HT1080 (cell line): ENCODE measurements at places on chromosomes 3 and 15.

DNA sequence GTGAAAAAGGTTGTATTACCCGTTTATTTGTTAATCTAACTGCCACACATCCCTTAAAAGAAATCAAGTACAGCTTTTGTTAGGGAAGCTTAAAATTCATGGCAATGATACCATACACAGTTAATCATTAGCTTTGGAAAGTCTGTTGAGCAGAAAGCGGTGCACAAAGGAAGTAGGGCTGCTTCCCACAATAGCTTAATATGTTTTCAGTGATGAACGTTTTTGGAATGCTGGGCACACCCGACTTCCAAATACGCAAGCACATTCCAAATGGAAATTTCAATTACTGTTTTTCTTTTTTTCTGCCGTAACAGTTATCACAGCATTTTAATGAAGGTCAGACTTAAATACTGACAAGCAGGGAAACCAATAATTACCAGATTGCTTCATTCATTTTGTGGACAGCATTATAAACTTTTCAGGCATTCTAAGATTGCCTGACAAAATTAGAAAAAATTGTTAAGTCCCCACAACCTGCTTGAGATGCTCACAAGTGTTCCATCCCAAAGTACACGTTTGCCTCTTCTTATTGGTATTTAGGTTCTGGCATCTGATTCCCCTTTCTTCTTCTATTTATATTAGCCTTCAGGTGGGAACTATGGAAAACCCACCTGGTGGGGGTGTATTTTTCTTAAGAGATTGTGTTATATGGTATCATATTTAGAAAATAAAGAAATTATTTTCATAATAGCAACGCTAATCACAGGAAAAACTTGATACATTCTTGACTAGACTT, 1.1 kb upstream of the ECT2 start:
- DNase-seq = peak; percentile 96

DNA sequence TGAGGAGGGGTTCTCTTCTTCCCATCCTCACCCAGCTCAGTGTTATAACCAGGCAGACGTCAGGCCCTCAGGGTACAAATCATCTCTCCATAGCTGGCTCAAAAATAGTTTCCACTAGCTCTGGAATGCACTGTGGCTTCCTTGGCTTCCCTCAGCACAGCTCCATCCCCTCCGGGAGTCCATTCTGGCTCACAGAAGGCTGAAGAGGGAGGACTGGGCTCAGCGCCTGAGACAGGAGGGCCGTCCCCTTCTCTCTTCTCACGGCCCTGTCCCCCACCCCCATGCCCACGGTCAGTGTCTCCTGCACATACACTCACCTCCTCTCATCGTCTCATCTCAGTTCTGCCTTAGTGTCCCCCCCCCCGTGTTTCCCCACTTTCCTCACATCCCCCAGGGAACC, 50.1 kb downstream of the UMPS start:
- DNase-seq = no peak

DNA sequence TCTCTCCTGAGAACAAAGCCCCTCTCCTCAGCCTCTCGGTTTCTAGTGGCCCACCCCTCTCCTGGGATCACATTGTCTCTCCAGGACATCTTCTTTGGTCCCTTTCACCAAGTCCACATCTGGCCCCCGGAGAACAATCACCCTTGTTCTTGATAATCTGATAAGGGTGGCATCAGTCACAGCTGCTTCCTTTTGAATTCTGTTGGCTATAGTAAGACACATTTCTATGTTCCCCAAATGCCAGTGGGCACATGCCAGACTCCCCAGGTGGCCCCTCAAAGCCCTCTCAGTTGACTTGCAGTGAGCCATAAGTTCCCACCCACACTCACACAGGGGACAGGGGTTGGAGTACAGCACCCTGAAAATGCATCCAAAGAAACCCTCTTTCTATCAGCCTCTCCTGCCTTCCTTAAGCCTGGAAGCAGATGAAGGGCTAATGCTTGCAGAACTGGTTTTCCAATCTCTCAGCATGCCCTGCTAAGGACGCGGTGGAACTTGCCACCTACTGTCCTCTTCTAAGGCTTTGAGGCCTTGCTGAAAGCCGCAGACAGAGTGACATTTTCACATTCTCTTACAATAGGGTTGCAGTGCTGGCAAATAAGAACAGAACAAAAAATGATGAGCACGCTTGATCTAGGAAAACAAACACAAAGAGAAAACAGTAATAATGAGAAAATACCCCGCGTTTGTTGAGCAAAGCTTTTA, 101.3 kb upstream of the SLCO3A1 start:
- no peak for DNase-seq

DNA sequence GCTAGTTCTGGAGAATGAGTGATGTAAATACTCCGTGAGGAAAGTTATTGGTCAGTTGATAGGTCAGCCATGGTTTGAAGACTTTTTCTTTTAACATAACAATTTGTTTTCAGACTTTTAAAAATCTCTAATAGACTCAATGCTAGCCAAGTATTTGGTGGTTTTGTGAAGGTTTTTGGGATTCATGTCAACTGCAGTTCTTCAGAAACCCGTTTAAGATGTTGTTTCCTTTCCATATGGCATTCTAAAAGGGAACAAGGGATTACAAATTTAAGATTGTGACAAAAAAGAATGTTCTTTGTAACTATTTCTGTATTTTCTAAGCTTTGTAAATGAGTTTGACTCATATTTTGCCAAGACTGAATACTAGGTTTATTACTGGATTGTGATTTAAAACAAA, 281.7 kb upstream of the COL8A1 start:
- no peak for DNase-seq

DNA sequence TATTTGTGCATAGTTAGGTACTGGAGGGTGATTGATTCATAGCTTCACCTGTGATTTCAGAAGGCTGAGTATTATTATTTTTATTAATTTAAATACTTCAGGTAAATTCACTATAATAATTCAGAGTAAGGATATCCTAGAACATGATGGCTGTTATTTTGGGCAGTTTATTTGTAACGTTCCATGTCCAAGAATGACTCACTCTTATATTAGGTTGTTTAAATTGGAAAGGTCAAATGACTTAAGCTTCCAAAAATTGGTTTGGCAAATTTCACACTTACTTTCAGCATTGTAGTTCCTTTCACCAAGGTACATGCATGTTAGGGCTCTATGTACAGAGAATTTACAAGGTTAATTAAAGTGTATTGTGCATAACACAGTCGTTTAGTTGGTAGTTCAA, 120.2 kb downstream of the EPHA3 start:
- DNase-seq = no peak

GRCh38 chr3:177411201-177411600, 213.9 kb upstream of the TBL1XR1 start:
- DNase-seq = no peak

DNA sequence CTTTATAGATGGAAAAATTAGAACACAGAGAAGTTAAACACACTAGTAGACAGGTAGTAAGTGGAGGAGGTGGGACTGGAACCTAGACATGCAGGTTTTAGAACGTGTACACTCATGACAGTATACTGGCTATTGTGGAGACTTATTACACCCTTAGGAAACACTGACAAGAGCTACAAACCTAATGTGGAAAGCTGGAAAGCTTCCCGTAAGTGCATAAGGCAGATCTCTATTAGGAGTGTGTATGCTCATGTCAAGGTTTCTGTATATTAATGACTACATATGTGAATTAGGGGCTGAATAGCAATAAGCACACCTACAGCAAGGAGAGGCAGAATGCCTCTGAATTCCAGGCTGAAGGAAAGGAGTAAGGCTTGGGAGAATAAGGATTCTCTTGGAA, 82.6 kb upstream of the SLC24A5 start:
- no peak for DNase-seq

DNA sequence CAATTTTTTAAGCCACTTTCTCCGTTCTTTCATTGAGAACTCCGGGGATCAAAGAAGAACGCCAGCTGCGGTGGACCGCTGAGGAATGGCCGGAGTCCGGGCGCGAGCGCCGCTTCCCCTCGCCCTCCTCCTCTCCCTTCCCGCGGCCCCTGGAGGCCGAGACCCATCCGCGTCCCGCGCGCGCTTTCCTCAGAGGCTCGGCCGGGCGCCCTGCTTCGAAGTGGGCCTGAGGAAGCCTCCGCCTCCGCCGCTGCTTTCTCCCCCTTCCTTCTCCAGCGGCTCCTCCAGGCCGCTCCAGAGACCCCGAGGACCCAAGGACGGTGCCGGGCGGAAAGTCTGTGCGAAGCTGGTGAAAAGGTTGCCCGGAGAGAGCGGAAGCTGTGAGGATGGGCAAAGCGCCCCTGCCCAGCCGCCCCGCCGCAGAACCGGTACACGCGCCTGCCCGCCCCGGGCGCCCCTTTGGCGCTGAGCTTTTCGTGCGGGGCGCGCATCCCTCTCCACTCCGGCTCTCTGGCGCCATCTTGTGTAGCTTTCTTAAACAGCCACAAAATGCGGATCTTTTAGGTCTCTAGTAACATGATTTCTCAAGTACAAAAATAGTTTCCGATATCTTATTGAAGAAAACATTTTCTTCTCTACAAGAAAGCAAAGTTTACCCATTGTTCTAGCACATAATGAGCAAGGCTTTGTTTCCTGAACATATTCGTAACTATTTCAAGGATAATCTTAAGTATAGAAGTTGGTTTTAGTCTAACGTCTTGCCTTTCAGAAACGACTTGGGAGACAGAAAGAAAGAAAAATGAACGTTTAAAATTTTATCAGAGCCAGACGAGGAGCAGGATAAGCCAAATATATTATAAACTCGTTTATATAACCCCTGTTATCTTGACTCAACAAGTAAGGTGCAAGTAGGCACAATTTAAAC, 59.2 kb upstream of the FAM174B start:
- peak; percentile 39 for DNase-seq

GRCh38 chr3:32820430-32820829, 2.6 kb downstream of the TRIM71 start:
- no peak for DNase-seq

DNA sequence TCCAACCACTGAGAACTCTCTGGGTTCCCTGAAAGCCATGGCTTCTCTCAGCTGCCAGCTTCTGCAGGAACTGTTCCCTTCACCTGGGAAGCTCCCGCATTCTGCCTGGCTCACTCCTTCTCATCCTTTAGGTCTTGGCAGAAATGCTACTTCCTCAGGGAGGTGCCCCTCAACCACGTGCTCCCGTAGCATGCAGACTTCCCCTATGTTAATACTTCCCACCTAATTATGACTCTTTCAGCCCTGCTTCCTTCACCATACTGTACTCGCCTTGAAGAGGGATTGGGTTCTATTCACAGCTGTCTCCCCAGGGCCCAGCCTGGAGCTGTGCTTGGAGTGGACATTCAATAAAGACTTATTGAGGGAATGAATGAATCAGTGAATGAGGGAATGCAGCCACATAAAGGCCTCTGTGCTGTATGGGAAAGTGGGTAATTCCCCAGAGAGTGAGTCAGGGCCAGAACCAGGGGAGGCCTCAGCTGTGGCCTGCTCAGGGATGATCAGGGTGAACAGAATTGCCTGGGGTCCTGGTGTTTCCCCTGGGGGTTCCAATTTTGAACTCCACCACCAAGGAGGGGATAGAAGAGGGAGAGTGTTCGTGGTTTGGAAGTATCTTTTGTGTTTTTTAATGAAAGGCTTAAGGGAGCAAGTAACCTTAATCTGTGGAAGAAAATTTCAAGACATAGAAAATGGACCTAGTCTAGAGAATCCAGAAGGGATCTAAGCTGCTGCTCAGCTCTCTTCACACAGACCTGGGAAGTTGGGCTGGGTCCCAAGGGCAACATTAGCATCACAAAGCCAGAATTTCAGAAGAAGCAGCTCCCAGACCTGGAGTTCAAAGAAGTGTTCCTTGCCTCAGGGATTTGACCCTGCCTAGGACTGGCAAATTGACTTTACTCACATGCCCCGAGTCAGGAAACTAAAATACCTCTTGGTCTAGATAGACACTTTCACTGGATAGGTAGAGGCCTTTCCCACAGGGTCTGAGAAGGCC, 14.6 kb upstream of the FAM107A start:
- peak; percentile 32 for DNase-seq

DNA sequence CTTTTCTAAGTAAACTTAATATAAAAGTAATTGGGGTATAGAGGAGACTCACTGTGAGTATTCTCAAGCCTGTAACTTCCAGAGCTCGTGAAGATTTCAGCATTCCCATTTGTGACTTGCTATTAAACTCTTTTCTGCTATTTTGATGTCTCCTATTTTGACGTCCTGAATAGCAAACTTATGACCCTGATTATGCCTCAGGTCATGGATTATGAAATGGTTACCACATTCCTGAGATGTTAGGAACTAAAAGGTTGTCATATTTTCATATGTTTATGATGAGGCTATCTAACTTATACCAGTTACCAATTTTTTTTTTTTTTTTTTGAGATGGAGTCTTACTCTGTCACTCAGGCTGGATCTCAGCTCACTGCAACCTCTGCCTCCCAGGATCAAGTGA, 105.5 kb downstream of the ATG7 start:
- DNase-seq = no peak

GRCh38 chr3:187738331-187739093, 6.8 kb downstream of the BCL6 start:
- DNase-seq = peak; percentile 88

- DNase-seq = no peak
Measured at GRCh38 chr3:87979527-87979926, 79.3 kb downstream of the CGGBP1 start.

GRCh38 chr3:114848643-114849350, 298.3 kb downstream of the ZBTB20 start:
- no peak for DNase-seq

GRCh38 chr3:113948015-113948917, 453 bp downstream of the ZDHHC23 start:
- peak; percentile 10 for DNase-seq

GRCh38 chr3:129119365-129120100, 2.1 kb downstream of the RAB43 start:
- DNase-seq = no peak

DNA sequence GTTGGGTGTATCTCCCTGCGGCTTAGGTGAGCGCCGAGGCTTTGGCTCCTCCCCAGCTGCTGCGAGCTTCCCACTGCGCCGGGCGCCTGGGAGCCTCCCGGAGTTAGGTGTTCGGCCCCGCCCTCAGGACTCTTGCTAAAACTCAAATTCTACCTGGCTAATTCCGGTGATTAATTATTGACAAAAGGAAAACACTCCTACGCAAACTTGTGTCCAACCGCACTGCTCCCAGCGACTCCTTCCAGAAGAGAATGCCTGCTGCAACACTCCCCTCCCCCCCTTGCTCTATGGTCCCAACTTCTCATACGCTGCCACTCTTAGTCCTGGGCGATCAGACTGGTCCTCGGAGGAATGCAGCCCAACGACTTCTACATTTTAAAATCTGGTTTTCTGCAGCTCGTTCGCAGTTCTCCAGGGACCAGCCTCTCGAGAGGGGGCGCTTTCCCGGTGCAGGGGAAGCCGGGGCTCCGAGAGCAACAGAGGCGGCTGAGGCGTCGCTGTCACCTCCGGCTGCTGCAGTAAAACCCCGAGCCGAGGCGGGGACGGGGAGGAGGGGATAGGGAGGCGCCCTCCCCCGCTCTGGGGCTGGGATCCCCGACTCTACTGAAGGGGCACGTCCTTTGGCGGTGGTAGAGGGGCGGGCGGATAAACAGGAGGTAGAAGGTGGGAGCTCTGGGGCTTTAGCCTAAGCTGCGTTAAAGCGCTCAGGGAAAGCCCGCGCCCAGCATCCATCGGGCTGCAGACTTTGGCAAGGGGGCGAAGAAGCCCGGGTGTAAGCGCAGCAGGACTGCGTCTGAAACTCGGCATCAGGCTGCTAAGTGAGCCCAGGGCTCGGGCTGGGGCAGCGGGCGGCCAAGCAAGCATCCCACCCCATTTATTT, at the start of gene SPTSSB:
Gene SPTSSB (minus strand): TSS at position 77 of the 880 bp plus-strand sequence. CDS start 25,194 bp downstream, outside the sequence.
- DNase-seq = peak; percentile 43
